Kidney (tissue), 22 donors: ENCODE measurements at places on chromosomes 4 and X. TPM values are rescaled to one million over a fixed set of nuclear protein-coding genes. Genes with fewer than 3 reads are reported as not detected.

The GJB1 gene
- 22.4 TPM for total RNA-seq

The MTNR1A gene
- total RNA-seq, result 1.5 TPM

The IL21 gene
- total RNA-seq, result not detected

The F11 gene
- total RNA-seq, result 1.5 TPM

The FRMD7 gene
- 0.19 TPM for total RNA-seq

The VCX3A gene
- total RNA-seq, result not detected

The DCAF8L1 gene
- total RNA-seq, result not detected

The TMPRSS11F gene
- not detected for total RNA-seq

The PFKFB1 gene
- 0.31 TPM for total RNA-seq

The NSUN7 gene
- 7.6 TPM for total RNA-seq

The TMEM31 gene
- 0.38 TPM for total RNA-seq

The GYG2 gene
- total RNA-seq, result 2.2 TPM

The FREM3 gene
- total RNA-seq, result 0.06 TPM

The MPP1 gene
- 47.0 TPM for total RNA-seq

The ASMT gene
- 0.22 TPM for total RNA-seq

The CENPVL2 gene
- not detected for total RNA-seq

The CXCL1 gene
- 29.7 TPM for total RNA-seq

The GCNA gene
- 2.7 TPM for total RNA-seq

The HS6ST2 gene
- 2.0 TPM for total RNA-seq

The SLC10A6 gene
- total RNA-seq, result 1.4 TPM

The SSX2 gene
- total RNA-seq, result not detected

The SHROOM3 gene
- total RNA-seq, result 67.3 TPM

The GAGE12F gene
- not detected for total RNA-seq

The CLTRN gene
- total RNA-seq, result 30.7 TPM

The NPY1R gene
- 32.9 TPM for total RNA-seq

The SPINK2 gene
- 1.0 TPM for total RNA-seq

The MCTS1 gene
- total RNA-seq, result 30.6 TPM

The CTAG2 gene
- total RNA-seq, result 0.28 TPM

The STOX2 gene
- total RNA-seq, result 31.8 TPM

The BLTP1 gene
- 74.2 TPM for total RNA-seq

The SMIM43 gene
- not detected for total RNA-seq

The FGFBP2 gene
- total RNA-seq, result 0.72 TPM

The NLGN4X gene
- 5.6 TPM for total RNA-seq

The CFP gene
- 8.3 TPM for total RNA-seq

The STAP1 gene
- 3.9 TPM for total RNA-seq

The TNIP3 gene
- total RNA-seq, result 0.63 TPM

The PAGE2 gene
- not detected for total RNA-seq
